ENCODE measurements at places on chromosomes 5 and 9.

DNA sequence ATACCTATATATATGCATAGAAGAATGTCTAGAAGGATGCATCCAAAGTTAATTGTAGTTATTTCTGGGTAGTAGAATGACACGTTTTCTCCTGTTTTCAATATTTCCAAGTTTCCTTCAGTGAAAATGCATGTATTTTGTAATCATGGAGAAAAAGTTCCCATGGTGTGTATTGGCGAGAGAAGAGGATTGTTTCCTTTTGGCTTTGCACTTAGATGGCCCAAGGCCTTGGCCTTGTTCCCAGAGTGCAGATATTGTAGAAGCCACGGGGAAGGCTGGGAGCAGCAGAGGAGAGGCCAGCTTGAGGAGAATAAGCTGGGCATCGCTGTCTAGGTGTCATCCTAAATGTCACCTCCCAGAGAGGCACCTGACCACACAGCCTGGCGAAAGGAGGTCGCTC is 44.0 kb downstream of the IRF1 start:
- DNase-seq = peak; percentile 68

- no peak for DNase-seq
Measured at GRCh38 chr9:88501086-88501485, 33.9 kb upstream of the NXNL2 start.

- DNase-seq = no peak
Measured at GRCh38 chr9:615756-616155, 225.7 kb upstream of the DMRT1 start.

DNA sequence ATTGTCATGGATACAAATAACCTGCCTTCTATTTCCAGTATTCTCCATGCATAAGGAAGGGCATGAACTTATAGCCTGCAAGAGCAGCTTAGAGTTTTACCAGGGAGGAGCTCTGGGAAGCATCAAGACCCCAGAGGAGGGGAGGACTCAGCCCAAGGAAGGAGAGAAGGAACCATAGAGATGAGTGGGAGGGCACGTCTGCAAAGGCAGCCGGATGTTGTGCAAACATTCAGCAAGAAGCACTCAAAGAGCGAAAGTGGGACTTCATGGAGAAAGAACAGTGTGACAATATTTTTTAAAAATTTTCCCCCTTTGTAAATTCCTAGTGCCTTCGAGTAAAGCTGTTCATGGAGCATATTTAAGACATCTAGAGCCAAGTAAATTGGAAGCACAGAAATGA is 270.1 kb upstream of the PTGER4 start:
- peak; percentile 22 for DNase-seq

GRCh38 chr5:141986072-141986471 is 17.2 kb downstream of the RNF14 start:
- no peak for DNase-seq

DNA sequence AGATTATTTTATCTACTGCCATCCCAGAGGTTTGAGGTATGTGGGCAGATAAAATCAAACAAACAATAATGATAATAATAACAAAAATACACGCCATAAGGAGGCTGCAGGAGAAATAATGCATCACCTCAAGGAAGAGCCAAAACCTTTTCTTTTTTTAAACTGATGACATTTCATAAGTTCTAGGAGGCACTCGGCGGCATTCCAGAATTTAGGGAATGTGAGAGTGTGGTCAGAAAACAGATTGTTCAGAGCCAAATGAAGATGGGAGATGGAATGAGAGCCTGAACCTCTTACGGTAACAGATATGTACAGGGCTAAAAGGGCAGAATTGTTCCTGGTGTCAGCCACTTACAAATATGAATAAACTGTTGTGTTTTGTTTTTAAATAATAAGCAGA is 615.0 kb upstream of the CHD1 start:
- no peak for DNase-seq

- DNase-seq = no peak
Measured at GRCh38 chr9:132943651-132944293, 644 bp downstream of the TSC1 start.

DNA sequence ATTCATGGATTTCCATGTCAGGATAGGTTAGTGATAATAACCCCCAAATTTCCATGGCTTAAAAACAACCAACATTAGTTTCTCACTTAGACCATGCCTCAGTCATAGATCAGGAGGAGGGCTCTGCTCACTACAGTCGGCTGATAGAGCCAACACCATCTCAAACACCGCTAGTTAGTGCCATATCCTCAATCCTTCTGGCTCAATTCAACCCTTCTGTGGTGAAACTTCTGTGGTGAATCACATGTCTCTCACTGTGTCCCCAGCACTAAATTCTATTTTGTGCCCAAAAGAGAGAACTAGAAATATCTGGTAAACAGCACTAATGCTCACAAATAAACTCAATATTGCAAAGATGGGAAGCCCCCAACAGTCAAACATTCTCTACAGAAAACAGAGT is 21.1 kb downstream of the ECPAS start:
- DNase-seq = no peak

- no peak for DNase-seq
Measured at GRCh38 chr9:137252555-137253506, 1.7 kb downstream of the STPG3 start.

- DNase-seq = no peak
Measured at GRCh38 chr9:107367727-107368502, 84.8 kb downstream of the RAD23B start.

DNA sequence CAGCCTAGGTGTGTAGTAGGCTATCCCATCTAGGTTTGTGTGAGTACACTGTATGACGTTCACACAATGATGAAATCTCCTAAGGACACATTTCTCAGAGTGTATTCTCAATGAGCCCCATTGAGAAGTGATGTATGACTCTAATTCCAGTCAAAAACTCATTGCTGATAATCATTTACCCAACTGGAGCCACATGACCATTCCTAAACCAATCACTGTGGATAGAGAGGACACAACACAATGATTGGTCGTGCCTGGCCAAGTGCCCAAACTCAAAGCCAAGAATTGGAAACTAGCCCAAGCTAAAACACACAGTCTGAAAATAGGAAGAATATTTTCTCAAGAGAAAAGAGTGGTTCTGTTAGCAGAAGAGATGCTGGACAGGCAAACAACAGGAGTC is 191.2 kb downstream of the ZNF462 start:
- DNase-seq = no peak

DNA sequence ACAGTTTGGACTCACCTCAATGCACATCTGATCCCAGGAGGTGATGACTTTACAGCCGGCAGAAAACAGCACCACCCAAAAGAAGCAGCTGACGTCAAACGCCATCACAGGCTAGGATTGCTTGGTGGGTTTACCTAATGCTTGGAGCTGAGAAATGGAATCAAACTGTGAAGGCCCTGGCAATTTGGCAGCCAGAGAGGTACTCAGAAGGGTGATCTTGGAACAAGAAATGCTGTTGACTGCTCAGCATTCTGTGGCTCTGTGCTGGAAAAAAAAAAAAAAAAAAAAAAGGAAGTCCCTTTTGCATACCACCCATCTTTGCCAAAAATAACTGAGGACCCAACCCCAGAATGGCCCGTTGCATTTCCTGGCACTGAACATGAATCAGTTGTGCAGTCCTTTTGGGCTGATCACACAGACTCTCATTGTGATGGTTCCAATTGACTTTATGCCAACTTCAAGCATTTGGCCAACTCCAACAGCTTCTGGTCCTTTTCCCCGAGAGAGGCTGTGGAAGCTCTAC is at the start of gene CD180:
TSS of gene CD180 (minus strand) at position 263 of the 523 bp plus-strand sequence. CDS start at position 105, 158 bp downstream.
- peak; percentile 94 for DNase-seq

- DNase-seq = no peak
Measured at GRCh38 chr5:58317808-58318207, 142.1 kb downstream of the PLK2 start.

GRCh38 chr5:171705830-171706468 is 79.7 kb upstream of the SMIM23 start:
- no peak for DNase-seq

GRCh38 chr5:158591301-158591863 is 508.3 kb downstream of the EBF1 start:
- no peak for DNase-seq

GRCh38 chr9:70442328-70442848 is 27.9 kb upstream of the KLF9 start:
- no peak for DNase-seq

GRCh38 chr9:125629446-125629845 is 77.6 kb downstream of the MAPKAP1 start:
- no peak for DNase-seq

GRCh38 chr5:178203670-178204181 is 607 bp upstream of the HNRNPAB start:
- DNase-seq = no peak

DNA sequence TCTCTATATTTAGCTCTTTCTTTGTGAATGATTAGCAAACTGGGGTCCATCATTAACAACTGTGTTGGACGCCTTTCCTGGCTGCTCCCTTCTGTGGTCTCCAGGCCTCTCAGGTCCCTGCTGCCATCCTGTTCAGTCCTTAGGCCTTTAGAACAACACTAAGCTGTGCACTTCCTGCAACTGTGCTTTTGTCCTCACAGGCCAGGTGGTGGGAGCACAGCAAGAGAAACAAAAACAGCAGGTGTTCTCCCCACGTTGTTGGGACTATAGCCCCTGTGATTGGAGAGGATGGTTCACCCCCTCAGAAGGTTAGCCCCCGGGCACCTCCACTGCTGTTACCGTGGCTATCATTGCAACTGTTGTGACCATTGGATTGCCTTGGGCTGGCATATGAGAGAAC is 41.7 kb upstream of the CLINT1 start:
- DNase-seq = no peak

DNA sequence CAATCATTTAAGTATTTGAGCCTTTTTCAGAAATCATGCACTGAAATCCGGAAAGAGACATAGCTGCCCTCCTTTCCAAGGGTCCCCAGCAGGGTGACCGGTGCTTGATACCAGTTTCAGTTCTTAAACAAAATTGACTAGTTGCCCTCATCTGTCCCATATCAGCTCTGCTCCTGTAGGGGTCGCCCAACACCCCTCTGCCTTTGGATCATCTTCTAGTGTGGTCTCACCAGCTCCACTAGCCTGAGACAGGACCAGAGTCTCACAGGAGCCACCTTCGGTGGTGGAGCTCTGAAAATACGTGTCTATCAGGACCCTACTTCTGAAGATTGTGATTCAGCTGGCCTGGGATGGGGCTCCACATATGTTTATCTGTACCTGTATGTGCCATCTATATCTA is 428.2 kb downstream of the ENC1 start:
- DNase-seq = no peak

GRCh38 chr5:126720369-126720768 is 56.6 kb upstream of the LMNB1 start:
- no peak for DNase-seq

- no peak for DNase-seq
Measured at GRCh38 chr5:116446356-116447005, 128.1 kb downstream of the SEMA6A start.

DNA sequence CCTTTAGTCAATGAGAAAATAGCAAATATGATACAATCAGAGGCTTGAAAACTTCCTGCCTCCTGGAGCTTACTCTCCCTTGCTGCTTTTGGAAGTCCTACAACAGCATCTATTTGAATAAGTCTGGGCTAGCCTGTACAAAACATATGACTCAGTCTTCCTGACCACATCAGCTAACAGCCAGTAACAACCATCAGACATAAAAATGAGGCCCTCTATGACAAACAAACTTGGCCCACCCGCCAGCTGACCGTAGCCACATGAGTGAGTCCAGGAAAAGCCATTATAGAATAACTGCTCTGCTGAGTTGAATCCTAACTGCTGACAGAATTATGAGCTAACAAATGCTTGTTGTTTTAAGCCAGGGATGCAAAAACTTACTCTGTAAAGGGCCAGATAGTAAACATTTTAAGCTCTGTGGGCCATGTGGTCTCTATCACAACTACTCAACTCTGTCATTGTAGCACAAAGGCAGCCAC is 347.6 kb downstream of the PTPRD start:
- DNase-seq = no peak

GRCh38 chr5:134003817-134004625 is 754 bp downstream of the VDAC1 start:
- DNase-seq = peak; percentile 58

DNA sequence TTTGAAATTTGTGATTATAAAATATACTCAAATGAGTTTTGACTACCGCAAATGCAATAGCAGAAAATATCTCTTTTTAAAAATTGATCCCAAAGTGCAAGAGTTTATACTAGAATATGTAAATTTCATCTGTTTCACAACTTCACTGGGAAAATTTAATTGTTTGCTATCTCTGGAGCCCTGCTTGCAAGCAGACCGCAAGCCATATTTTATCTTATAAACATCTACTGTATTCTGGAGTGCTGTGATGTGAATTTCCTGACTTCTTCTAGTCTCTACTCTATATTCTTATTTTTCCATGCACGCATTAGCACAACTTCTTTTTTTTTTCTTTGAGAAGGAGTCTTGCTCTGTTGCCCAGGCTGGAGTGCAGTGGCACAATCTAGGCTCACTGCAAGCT is 98.7 kb downstream of the DROSHA start:
- no peak for DNase-seq

- DNase-seq = no peak
Measured at GRCh38 chr5:35870605-35871004, 13.9 kb downstream of the IL7R start.

GRCh38 chr5:170628691-170629565 is 125.1 kb downstream of the KCNIP1 start:
- no peak for DNase-seq

GRCh38 chr5:133385346-133385745 is 227.0 kb downstream of the FSTL4 start:
- no peak for DNase-seq

DNA sequence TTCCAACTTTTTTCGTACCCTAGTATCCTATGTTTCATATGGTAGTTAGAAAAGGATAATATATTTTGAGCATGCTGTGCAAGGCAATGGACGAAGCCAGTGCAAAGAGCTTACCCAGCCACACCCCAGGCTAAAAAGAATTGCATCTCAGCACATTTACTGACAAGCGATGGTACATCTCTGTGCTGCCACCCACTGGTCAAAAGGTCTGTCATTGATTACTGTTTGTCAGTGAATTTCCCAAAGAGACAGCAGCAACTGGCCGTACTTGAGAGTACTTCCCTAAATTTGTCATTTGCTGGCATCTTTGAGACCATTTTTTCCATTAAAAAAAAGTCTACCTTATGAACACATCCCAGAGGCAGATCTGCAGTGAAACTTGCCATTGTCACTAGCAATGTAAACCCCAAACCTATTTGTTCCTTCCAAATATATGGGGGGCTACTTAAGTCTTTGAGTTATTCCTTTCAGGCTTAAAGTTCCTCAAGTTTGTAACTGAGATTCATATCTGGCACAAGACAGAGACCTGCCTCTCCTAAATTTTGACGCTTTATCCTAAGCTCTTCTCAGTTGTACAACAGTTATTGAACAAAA is 184.3 kb downstream of the CTNND2 start:
- peak; percentile 88 for DNase-seq

GRCh38 chr9:125439434-125440272 is 178.0 kb downstream of the GAPVD1 start:
- DNase-seq = no peak

DNA sequence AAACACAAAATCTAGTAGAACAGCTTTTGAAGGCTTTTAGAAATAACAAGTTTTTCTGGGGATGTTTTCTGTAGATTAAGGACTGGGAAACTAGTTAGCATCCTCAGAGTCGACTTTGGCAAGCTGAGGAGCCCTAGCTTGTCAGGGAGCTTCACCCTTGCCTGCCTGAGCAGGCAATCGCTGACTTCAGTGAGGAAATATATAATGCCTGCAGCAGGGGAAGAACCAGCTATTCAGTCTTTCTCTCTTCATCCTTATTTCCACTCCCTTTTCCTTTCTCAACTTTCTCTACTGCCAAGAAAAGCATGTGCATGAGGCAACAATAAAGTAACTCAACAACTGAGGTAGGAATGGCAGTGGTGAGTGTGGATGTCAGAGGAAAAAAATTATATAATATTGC is 54.7 kb downstream of the PLK2 start:
- DNase-seq = no peak

GRCh38 chr9:127844821-127845359 is 9.6 kb downstream of the ENG start:
- no peak for DNase-seq

All from globus pallidus (tissue), 1 donor.